Activated naive CD4-positive, alpha-beta T cell treated with anti-CD3 and anti-CD28 coated beads for 36 hours (primary cell): ENCODE measurements at places on chromosomes 2 and 18. TPM values are rescaled to one million over a fixed set of nuclear protein-coding genes. Genes with fewer than 3 reads are reported as not detected.

The MGAT4A gene
- total RNA-seq, result 87.5 TPM

The FKBP7 gene
- 2.2 TPM for total RNA-seq

The VPS54 gene
- total RNA-seq, result 7.0 TPM

The CCDC141 gene
- total RNA-seq, result 2.6 TPM

The SPC25 gene
- 32.0 TPM for total RNA-seq

The SPATA3 gene
- total RNA-seq, result not detected

The PSD4 gene
- 85.9 TPM for total RNA-seq

The GREB1 gene
- 0.42 TPM for total RNA-seq

The COL5A2 gene
- total RNA-seq, result 4.7 TPM

The C2orf15 gene
- 1.4 TPM for total RNA-seq
